ENCODE measurements at places on chromosomes 11 and 22.

- no peak for DNase-seq
These were observed 1.6 kb upstream of the LGALS2 start for GRCh38 chr22:37581504-37581903.

GRCh38 chr11:69041516-69041915 is 7.2 kb upstream of the TPCN2 start:
- DNase-seq: no peak

- no peak for DNase-seq
These were observed 9.7 kb downstream of the PITPNM1 start for GRCh38 chr11:67495234-67496005.

GRCh38 chr11:15688351-15688792 is 573.6 kb downstream of the INSC start:
- DNase-seq: no peak

DNA sequence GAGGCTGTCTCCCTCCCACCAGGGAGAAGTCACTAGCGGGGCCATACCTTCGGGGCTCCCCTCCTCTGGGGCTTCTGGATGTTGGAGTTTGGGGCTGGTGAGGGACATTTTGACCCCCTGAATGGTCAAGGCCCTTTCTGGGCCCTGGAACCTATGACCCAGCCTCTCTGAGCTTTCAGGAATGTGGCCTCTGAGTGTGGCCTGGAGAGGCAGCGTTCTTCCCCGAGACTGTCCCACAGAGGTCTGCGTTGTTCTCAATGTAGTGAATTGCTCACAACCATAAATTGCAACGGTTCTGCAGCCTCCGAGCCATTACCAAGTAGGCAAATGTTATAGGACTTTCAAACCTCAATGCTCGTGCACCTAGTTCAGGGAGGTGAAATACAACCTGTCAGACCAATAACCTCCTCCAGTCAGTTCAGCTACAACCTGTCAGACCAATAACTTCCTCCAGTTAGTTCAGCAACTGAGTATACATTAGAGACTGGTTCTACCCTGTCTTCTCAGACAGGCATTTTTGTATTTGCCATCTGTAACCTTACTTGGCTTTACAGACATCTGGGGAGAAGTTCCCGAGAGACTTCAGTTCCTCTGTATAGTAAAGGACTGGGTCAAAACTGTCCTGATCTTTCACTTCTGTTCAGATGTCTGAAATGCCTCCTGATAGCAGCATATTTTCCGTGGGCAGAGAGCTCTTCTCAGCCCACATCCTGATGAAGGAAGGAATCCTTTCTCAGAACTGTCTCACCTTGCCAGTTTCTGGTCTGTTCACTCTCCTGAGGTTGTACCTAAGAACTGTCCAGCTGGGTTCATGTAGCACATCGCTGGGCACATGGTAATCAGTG is 34.2 kb downstream of the MICAL2 start:
- peak; percentile 25 for DNase-seq

GRCh38 chr11:18939314-18939713 is at the start of gene MRGPRX1:
Gene MRGPRX1 (minus strand): TSS chr11:18939414. CDS start chr11:18934784, 4,630 bp downstream.
- no peak for DNase-seq

DNA sequence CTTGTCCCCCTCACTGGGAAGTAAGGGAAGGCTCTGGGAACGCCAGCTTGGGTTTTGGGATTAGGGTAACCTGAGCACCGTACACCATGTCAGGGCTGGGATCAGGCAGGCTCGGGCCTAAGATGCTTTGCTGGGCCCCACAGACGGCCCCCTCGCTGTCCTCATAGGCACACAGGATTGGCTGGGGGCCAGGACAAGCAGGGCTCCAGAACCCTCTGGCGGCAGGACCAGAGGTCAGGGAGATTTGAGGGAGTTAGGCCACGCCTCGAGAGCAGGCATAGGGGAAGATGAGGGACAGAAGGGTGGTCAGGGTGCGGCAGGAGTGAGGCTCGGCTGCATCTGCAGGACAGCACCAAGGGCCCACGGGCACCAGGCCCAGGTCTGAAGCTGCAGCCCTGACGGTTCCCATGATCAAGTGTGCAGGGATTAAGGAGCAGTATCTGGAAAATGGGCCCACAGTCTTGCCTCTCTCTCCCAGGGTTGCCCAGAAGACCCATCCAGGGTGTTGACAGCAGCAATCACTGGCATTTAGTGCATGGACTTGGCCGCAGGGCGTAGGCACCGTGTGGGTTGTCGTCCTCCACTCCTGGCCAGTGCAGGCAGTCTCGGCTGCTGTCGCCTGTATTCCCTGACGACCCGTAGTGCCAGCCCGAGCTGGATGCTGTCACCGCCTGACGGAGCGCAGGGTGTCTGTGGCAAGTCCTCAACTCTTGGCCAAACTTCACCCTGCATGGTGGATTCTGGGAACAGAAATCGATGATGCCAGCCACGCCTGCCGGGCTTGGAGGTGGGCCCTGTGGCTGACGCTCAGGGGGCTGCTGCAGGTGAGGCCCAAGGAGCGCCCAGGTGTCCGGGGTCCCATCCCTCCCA is 15.7 kb upstream of the GNB1L start:
- peak; percentile 7 for DNase-seq

GRCh38 chr22:30824096-30824495 is 129.4 kb downstream of the OSBP2 start:
- DNase-seq: no peak

DNA sequence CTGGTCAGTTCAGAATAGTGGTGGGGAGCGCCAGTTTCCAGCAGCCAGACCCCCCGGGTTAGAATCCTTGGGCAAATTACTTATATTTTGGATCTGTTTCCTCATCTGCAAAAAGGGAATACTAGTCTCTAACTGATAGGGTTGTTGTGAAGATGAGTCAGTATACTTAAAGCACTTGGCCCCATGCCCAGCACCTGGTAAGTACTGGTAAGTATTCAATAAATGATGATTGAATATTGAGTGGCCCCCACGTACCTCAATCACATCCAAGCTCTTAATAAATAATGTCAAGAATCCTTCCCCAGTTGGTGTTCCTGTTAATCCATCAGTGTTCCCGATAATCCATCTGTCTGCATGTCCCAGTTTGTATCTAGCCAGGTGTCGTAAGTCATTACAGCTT is 12.1 kb downstream of the ACP2 start:
- no peak for DNase-seq

DNA sequence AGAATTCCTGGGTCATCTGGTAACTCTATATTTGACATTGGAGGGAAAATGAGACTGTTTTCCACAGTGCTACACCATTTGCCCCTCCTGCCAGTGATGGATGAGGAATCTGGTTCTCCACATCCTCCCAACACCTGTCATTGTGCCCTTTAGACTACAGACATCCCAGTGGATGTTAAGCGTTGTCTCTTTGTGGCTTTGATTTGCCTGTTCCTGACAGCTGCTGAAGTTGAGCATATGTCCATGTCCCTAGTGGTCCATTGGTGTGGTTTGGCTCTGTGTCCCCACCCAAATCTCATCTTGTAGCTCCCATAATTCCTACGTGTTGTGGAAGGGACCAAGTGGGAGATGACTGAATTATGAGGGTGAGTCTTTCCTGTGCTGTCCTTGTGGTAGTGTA is 88.5 kb downstream of the BRD1 start:
- no peak for DNase-seq

DNA sequence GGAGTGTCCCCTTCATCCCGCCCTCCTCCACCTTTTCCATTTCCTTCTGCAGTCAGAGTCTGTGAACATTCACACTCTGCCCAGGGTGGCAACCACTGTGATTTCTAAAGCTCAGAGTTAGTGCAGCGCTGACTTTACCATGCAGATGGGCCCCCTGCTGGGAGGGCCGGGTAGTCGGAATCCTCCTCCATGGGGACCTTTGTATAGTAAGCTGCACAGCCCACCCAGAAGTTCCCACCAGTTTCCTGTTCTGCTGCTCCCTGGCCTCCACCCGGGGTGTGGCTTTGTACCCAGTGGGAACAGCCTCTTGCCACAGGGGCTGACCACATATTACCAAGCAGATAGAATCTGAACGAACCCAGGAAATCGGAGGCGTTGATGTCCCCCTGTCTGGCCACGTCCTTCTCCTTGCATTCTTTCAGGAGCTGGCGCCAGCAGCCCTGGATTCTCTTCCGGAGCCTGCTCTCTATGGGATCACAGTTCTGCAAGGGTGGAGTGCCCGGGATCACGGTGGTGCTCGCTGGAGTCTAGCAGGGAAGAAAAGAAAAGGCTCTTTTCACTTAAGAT is 125.3 kb downstream of the MPPED1 start:
- DNase-seq: no peak

DNA sequence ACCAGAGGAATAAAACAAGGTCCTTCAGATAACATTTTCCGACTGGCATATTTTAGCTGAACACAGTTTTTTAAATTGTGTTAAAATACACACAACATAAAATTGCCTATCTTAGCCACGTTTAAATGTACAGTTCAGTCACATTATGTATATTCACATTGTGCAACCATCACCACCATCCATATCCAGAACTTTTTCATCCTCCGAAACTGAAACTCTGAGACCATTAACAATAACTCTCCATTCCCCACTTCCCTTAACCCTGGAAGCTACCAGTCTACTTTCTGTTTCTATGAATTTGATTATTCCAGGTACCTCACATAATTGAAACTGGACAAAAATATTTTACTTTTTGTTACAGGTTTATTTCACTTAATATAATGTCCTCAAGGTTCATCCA is 213.3 kb downstream of the ETS1 start:
- DNase-seq: no peak

DNA sequence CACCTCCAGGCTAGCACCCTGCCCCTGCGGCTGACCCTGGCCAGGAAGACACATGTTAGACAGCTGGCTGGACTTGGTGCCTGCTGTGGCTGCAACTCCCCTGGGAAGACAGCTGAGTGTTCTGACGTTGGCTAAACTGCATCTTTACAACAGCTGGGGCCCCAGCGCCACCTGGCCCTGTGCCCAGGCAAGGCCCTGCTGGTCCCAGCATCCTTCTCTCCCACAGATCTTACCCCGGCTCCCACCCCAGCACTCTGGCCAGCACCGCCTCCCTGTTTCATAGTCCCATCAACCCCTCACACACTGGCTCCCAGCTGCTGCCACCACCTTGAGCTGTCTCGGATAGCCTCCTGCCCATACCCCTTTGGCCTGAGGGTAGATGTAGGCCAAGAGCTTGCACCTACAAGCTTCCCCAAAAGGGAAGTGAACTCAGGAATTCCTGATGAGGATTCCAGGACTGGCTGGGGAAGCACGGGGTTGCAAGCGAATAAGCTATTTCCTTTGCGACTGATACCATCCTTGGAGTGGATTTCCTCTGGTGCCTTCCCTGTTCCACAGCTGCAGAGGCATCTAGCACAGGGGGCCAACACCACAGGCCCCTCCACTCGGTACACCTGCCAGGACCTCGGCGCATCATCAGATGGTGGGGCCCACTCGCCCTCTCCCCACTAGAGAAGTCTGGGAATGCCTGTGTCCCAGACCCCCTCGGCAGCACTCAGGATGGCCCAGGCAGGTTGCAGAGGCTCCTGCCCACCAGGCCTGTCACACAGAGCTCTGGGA is 28.5 kb downstream of the RSPH14 start:
- no peak for DNase-seq

- no peak for DNase-seq
These were observed 33.4 kb upstream of the MICAL2 start for GRCh38 chr11:12076840-12077534.

- DNase-seq: no peak
These were observed 56.5 kb upstream of the APOA1 start for GRCh38 chr11:116893906-116894305.

DNA sequence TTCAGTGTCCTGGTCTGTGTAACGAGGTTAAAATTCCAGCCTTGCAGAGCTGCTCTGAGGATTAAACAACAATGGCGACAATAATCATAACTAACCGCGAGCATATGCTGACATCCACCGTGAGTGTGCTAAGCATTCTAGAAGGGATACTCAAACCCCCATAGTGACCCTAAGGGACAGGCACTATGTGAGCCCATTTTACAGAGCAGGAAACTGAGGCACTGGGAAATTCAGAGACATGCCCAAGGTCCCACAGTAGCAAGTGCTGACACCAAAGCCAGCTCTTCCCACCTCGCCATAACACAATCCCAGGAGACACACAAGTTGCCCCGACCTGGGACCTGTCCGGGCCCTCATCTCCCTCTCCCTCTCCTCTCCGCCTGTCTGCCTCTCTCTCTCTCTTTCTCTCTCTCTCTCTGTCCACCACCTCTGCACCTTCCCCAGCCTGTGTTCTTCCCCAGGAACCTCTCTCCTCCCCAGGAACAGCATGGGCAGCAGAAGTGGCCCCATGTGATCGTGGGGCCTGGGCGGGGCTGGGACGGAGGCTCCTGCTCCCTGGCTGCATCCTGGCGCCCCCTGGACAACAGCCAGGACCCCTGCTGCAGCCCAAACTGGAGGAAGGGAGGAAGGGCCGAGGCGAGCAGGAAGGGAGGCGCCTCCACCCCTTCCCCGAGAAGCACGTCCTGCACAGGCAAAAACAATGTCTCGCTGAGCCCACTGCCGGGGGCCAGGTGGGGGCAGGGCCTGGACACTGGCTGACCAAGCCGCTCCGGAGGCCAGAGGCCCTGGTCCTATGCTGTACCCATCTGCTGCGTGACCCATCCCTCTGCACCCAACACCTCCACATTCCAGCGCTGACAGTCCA is 14.8 kb upstream of the MFNG start:
- no peak for DNase-seq

- peak; percentile 9 for DNase-seq
These were observed 387.5 kb upstream of the NARS2 start for GRCh38 chr11:78961937-78962701.

All from activated CD4-positive, alpha-beta memory T cell treated with anti-CD3 and anti-CD28 coated beads for 36 hours (primary cell).